ENCODE measurements at places on chromosomes 12 and 14. TPM values are rescaled to one million over a fixed set of nuclear protein-coding genes. Genes with fewer than 3 reads are reported as not detected.

Gene CPNE8
- total RNA-seq: 7.1 TPM

Gene MIPOL1
- total RNA-seq: not detected

Gene JAG2
- total RNA-seq: 6.5 TPM

Gene EIF5
- total RNA-seq: 292 TPM

Gene SLC10A1
- not detected for total RNA-seq

Gene LBHD2
- not detected for total RNA-seq

Gene NDRG2
- 1.5 TPM for total RNA-seq

Gene BAG5
- 33.8 TPM for total RNA-seq

Gene GYS2
- total RNA-seq: 0.16 TPM

Gene STAT6
- total RNA-seq: 318 TPM

Gene TMEM233
- not detected for total RNA-seq
